NCI-H1436 treated with DMSO at 0.1 percent for 48 hours (cell line): ENCODE measurements at places on chromosomes 6 and 20.

DNA sequence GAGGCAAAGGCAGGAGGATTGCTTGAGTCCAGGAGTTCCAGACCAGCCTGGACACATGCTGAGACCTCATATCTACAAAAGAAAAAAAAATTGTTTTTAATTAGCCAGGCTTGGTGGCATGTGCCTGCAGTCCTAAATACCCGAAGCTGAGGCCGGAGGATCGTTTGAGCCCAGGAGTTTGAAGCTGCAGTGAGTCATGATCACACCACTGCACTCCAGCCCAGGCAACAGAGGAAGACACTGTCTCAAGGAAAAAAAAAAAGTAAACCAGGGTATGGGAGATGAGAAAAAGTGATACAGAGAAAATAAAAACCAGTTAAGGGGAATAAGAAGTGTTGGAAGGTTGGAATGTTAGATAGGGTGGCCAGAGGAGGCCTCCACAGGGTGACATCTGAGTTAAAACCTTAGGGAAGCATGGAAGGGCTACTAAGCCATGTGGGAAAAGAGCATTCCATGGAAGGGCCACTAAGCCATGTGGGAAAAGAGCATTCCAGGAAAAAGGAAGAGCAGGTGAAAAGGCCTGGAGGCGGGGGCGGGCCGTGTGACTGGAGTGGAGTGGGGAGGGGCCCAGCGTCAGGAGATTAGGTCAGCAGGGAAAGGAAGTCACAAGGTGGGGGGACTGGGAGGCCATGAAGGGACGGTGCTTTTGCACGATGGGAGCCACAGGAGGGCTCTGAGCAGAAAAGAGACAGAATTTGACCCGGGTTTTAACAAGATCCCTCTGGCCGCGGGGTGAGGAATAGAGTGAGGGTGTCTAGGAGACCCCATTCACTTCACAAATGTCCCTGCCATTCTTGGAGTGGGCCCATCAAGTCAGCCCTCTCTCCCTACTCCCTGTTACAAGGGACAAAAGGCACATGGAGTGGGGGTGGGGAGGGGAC, 18.3 kb downstream of the CPNE5 start:
- no peak for DNase-seq

GRCh38 chr6:15987569-15987968, 141.3 kb upstream of the MYLIP start:
- DNase-seq, result peak; percentile 16

DNA sequence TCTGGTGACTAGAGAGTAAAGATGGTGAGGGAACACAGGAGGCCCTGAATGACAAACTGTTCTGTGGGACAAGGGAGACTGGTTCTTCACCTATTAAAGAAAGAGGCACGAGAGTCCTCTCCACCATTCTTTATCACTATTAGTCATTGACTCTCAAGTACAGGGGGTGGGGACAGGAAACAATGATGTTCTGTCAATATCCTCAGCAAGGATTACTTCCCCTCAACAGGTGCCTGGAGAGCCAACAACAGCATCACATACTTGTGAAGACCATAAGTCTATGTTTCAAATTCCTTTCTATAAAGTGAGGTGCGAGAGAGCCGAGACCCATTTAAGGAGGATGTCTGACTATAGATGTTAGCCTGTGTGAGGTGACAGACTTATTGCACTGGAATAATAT, 72.4 kb upstream of the TBC1D7 start:
- DNase-seq, result no peak

DNA sequence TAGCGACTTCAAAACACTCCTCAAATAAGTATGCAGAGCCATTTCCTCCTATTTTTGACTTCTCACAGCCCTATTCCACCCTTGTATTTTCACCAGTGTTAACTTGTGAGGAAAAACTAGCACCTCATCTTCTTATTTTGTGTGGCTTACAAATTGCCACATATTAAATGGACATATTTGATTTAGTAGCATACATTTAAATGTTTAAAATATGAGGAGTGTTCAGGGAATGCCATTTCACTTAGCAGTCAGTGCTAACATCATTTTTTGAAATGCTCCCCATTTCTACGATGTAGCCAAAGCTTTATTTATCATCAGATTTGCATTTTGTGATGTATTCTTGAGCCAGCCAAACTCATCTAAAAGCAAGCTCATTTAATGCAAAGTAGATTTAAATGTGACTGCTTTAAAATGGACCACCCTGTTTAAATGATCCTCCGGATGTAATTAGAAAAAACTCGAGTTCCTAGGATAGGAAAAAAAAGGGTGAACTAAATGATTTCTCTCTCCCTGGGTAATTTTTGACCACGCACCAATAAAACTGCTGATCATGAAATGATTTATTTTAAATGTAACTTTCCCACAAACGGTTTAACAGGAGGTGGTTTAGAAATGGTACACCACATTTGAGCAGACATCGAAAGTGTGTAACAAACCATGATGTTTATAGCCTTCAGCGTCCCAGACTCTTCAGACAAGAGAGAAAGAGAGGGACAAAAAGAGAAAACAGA, 172.6 kb downstream of the CD83 start:
- DNase-seq, result no peak

DNA sequence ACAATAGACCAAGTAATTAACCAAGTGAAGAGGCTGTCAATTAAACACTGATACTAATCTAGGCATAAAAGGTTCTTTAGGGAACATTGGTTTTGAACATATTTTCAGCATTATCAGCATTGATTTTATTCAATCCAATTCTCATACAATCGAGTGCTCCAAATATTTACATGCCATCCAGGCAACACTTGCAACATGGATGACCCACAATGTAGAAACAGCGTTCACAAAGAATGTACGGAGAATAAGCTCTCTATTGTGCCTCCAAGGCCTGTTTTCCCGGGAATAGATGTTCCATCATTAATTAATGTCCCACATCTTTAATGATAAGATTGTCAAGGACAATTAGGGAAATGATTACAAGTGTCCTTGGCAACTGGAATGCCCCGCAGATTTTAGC, 117.4 kb downstream of the RFX6 start:
- no peak for DNase-seq

DNA sequence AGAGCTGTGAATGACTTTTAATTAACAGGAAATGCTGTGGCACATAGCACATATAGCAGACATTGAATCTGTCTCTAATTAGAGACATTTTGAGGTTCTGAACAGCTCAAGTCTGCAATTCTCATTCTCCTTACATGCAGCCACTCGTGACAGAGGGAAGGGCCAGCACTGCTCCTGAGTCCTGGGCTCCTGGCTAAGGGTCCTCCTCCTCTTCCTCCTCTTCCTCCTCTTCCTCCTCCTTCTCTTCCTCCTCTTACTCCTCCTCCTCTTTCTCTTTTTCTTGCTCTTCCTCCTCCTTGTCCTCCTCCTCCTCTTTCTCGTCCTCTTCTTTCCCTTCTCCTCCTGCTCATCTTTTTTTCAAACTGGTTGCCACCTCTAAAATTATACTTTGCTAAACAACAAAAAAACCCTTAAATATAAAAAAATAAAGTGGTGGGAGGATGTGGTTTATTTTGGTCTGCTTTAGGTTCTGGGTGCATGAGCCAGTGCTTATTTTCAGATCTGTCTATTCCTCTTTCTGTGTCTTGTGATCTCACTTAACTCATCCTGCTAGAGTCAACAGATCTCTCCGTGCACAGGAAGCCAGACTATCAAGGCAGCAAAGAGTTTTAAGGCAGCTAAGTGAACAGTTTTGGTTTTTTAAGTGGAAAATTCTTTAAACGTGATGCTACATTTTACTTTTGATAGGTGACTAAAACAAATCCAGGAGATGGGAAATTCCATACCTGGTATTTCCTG, 159.3 kb downstream of the CD83 start:
- no peak for DNase-seq

DNA sequence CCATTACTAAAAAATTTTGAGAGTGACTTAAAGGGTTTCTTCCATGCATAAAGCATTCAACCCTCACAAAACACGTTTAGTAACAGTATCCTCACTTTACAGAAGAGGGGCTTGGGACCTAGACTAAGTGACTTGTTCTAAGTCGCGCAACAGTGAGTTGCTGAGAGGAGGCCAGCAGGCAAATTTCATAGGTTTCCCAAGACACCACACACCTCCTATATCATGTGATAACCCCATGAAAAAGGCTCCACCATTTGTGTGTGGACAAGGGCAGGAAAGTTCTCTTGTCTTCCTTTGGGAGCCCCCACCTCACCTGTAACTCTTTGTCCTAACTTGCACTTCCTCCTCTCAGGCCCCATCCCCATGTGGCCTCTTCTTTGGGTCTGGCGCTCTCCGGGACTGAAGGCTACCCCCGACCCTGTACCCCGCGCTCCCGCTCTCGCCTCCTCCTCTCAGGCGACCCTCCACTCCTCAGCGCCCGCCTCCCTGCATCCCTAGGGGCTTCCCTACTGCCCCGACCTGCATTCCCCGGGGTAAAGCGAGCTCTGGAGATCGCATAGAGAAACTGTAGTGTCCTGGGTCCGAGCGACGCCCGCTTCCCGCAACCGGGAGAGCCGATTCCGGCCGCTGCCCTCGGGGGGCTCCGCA, 392 bp downstream of the PSMB8 start:
- no peak for DNase-seq

DNA sequence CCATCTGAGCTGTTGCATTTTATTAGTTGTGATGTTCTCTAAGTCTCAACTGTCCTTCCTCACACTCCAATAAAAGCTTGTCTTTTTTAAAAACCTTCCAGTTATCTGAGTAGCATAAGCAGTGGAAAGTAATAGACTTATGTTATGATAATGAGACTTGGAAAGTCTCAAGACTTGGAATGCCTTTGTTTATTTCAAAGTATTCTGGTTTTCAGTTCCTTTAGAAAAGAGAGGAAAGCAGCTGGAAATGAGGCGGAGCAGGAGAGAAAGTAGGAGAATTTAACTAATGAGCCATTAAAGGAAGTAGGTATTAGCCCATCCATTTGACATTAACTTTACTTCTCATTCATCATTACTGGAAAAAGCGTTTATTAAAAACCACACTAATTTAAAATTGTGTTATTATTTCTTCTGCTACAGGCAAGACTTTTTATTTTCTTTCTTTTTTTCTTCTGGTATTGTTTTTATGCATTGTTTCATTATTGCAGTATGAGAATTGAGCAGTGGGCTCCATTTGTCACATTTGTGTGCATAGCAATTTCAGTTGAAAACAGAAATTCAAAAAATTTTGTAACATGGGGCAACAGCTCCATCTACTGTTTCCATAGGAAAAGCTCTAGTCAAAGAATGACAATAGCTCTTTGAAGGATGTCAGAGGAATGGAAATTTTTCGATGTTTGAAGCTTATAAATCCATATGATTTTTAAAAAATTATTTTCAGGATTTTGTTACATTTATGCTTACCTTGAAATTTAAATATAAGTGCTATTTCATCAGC, 194.8 kb downstream of the COL9A1 start:
- no peak for DNase-seq

DNA sequence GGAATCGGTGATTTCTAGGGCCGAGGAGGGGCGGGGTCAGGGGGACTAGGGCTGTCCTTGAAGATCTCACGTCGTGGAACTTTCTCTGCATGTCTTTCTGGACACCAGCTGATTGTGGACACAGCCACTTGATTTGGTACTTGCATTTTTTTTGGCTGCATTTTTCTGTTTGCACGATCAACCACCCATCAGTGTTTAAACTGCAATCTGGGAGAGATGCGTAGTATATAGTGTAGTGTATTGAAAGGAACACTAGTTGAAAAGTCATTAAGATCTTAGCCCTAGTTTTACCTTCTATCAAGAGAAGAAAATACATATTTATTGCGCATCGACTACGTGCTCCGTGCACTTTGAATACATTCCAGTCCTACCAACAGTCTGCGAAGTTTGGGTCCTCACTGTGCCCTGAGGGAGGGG, 657 bp downstream of the NT5DC1 start:
- DNase-seq, result no peak

GRCh38 chr6:128725271-128726233, 157.4 kb upstream of the LAMA2 start:
- DNase-seq, result no peak

GRCh38 chr20:9884061-9884460, 45.2 kb upstream of the PAK5 start:
- no peak for DNase-seq

GRCh38 chr20:36644032-36644705, 1.8 kb downstream of the SLA2 start:
- DNase-seq, result no peak

DNA sequence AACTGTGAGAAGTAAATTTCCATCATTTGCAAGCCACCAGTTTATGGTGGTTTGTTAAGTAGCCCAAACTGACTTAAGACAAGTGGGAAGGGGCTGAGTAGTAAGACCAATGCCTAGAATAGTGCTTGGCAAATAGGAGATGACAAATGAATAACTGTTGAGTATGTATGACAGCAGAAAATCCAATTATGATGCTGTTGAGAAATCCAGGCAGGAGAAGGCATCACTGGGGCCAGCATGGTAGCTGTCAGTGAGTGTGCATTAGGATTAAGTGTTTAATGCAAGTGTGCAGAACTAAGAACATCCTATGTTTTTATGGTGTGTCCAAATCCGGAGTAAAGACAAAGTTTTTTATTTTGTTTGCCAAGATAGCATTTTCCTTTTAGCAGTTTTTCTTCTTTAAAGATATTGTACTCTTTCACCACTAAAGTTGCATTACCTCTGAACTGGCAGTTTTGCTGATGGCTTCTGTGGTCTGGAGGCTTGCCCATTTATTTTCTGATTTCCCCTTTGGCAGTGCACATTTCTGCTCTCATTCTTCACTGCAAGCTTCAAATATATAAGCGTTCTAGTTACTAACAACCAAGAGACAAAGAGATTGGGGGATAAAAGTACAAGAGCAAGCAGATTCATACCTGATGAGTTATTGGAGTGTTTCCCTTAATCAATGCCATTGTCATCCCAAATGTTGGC, 289.7 kb downstream of the KCNQ5 start:
- no peak for DNase-seq

- DNase-seq, result no peak
Measured at GRCh38 chr6:90078513-90079289, 184.4 kb downstream of the GJA10 start.

DNA sequence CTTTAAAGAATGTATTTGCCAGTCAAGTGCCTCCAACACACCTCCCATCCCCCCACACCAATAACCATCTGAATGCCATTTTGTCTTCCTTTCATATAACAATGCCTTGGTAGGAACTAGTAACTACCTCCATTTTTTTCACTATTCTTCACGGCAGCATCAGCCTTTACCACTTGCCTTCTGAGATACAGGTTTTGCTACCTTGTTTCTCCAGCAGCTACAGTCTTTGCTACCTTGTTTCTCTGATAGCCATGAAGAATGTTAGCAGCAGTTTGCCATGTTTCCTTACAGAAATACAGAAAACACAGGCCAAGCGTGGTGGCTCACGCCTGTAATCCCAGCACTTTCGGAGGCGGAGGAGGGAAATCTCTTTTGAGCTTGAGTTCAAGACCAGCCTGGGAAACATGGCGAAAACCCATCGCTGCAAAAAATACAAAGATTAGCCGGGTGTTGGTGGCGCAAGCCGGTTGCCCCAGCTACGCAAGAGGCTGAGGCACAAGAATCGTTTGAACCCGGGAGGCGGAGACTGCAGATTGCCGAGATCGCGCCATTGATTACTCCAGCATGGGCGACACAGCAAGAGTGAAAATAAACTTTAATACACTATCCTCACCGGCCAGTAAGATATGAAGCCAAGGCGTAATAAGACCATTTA, 100.9 kb downstream of the HFE start:
- DNase-seq, result no peak

- DNase-seq, result no peak
Measured at GRCh38 chr6:71345476-71346333, 57.1 kb downstream of the OGFRL1 start.

GRCh38 chr20:47972916-47973309, 187.6 kb upstream of the SULF2 start:
- no peak for DNase-seq
